ENCODE measurements at places on chromosomes 5 and 9. TPM values are rescaled to one million over a fixed set of nuclear protein-coding genes. Genes with fewer than 3 reads are reported as not detected.

Gene CHSY3
- polyA plus RNA-seq, result 0.13 TPM

Gene WWC1
- 74.4 TPM for polyA plus RNA-seq

GRCh38 chr5:152072091-152072490 lies 147.4 kb upstream of the GLRA1 start:
- no peak for DNase-seq

GRCh38 chr5:9166202-9167112 lies 379.4 kb downstream of the SEMA5A start:
- peak; percentile 27 for DNase-seq

GRCh38 chr9:74953235-74953751 lies 581 bp upstream of the C9orf40 start:
- no peak for DNase-seq

Gene CETN3
- polyA plus RNA-seq, result 50.0 TPM

DNA sequence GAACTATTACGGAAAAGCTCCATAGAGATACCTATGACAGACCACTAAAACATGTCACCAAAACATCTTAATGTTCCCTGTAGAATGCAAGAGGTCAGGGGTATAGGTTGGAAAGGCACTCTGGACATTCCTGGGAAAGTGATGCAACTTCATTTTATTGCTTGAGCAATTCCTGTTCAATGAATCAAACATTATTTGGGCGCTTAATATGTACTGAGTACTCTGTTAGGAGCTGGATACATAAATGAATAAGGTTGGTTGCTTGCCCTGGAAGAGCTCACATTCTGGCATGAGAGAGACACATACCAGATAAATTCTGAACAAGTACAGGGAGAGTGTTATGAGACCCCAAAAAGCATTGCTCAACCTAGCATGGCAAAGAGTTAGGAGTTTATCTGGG lies 408.9 kb upstream of the DMAC1 start:
- DNase-seq, result no peak

Measured in kidney (tissue), 22 donors.